ENCODE measurements at places on chromosomes 16 and 17. TPM values are rescaled to one million over a fixed set of nuclear protein-coding genes. Genes with fewer than 3 reads are reported as not detected.
A peak's percentile ranks its signal among the peaks of the same experiment; 100 is the strongest.

SPATA22 gene
- total RNA-seq, result not detected

NOXO1 gene
- not detected for total RNA-seq

IRX5 gene
- 6.7 TPM for total RNA-seq

TNFRSF17 gene
- total RNA-seq, result not detected

UMOD gene
- total RNA-seq, result not detected

KCNG4 gene
- total RNA-seq, result not detected

DNA sequence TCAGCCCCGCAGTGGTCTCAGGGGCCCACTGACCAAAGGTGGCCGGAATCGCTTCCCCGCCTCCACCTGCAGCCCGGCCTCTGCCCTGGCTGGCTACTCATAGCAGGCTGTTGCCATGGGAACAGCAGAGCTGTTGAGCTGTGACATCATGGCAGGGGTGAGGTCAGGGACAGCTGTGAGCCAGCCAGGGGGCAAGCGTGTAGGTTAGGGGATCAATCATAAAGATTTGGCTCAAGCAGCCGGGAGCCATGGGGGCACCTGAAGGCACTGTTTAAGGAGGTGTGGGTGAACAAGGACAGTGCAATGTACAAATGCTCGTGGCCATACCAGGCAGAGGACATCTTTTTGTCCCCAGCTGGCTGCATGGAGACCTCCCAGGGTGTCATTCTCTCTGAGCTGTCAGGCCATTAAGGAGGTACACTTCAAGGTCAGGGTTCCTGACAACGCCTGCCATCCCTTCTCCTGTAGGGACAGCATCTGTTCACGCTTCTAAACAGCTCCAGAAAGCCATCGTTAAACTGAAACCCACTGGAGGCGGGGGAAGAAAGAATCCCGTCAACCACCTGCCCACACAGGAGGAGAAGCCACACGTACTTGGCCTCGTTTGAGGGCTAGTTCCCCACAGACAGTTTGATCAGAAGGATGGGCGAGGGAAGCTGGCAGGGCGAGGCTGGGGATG is at the start of gene CEP295NL:
CEP295NL (minus strand) TSS at position 101 of the 679 bp plus-strand sequence. CDS start 1,373 bp downstream, outside the sequence.
- H3K27ac ChIP-seq, result no peak within 1 kb of the TSS
- no peak for DNase-seq
- H3K4me1 ChIP-seq, result peaks cover 11% of the 10 kb centered on the region
- H3K4me3 ChIP-seq, result no peak within 1 kb of the TSS

DNA sequence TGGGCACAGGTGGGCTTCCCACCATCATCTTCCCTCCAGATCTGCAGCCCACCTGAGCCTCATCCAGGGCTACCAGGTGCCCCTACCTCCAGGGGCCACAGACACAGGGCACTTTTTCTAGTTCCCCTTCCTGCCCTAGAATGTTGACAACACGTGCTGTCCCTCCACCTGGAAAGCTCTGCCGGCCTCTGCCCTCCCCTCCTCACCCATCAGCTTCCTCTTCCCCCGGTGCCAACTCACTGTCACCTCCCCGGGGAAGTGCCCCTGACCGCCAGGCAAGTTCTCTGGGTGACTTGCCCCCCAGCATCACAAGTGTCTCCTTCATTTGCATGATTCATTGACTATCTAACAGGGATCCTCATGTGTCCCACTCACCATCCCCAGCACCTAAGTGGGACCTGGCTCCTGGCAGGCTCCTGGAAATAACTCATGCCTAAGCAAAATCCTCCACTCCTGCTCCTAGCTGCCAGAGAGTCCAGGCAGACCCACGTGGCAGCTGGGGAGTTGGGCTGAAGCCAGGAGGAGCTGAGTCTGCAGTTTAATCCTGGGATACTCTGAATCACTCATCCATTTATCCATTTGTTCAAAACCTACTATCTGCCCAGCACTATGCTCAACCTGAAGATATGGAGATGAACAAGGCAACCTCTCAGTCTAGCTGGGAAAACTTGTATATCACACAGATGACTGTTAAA is 304.4 kb downstream of the FOXL1 start:
- no peak for DNase-seq
- peaks cover 37% of the 10 kb centered on the region for H3K4me1 ChIP-seq
- no peak overlapping the region for H3K4me3 ChIP-seq
- no peaks in the 10 kb centered on the region for H3K27me3 ChIP-seq
- H3K27ac ChIP-seq, result no peak overlapping the region

DNA sequence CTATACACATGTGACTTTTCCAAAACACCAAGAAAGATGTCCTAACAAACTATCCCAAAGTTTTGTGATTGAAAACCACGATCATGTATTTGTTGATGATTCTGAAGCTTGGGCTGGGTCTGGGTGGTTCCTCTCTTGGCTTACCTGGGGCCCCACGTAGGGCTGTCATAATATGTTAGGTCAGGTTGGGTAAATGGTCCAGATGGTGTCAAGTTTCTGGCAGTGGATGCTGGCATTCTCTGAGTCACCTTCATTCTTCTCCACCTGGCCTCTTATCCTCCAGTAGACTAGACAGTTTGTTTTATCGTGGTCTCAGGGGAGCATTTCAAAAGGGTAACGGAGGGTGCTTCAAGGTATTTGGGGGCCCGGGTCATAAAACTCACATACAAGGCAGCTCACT is 39.4 kb downstream of the SYCE1L start:
- H3K36me3 ChIP-seq, result no peaks in the 10 kb centered on the region
- H3K27ac ChIP-seq, result no peak overlapping the region
- H3K4me1 ChIP-seq, result no peaks in the 10 kb centered on the region
- H3K4me3 ChIP-seq, result no peak overlapping the region
- no peak for DNase-seq

GRCh38 chr17:28842282-28843012 is at the start of gene FAM222B:
Gene FAM222B, minus strand, starts transcription at chr17:28842790. Its CDS starts 76,123 bp downstream, at chr17:28766667.
- peak within 1 kb of the TSS; percentile 9 for H3K27ac ChIP-seq
- DNase-seq, result peak; percentile 89
- H3K4me1 ChIP-seq, result peaks cover 26% of the 10 kb centered on the region
- peaks cover 3% of the 10 kb centered on the region for H3K36me3 ChIP-seq
- H3K4me3 ChIP-seq, result peak within 1 kb of the TSS; percentile 63

GRCh38 chr17:78781104-78781892 is 775 bp downstream of the CYTH1 start:
- H3K4me3 ChIP-seq, result peak overlapping the region; percentile 99
- no peak for DNase-seq
- H3K27me3 ChIP-seq, result no peaks in the 10 kb centered on the region
- peak overlapping the region; percentile 43 for H3K27ac ChIP-seq
- H3K36me3 ChIP-seq, result peaks cover 9% of the 10 kb centered on the region

DNA sequence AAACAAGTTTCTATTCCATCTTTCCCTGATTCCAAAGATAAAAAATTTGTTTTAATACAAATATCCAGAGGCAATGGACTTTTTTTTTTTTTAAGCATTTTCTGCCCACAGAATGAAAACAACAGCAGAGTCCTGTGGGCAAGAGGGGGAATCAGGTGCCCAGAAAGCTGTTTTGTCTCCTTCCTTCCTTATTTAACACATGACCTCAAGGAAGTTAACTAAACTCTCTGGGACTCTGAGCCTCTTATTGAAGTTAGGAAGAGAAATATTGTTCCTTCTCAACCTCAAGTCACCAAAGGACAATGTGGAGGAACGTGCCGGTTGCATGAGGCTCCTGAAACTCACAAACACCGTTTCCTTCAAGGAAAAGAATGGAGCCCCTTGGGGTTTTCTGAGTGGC is 34.9 kb downstream of the LITAF start:
- no peak for DNase-seq
- H3K27me3 ChIP-seq, result no peaks in the 10 kb centered on the region
- no peak overlapping the region for H3K27ac ChIP-seq
- peaks cover 8% of the 10 kb centered on the region for H3K4me1 ChIP-seq
- H3K4me3 ChIP-seq, result no peak overlapping the region

DNA sequence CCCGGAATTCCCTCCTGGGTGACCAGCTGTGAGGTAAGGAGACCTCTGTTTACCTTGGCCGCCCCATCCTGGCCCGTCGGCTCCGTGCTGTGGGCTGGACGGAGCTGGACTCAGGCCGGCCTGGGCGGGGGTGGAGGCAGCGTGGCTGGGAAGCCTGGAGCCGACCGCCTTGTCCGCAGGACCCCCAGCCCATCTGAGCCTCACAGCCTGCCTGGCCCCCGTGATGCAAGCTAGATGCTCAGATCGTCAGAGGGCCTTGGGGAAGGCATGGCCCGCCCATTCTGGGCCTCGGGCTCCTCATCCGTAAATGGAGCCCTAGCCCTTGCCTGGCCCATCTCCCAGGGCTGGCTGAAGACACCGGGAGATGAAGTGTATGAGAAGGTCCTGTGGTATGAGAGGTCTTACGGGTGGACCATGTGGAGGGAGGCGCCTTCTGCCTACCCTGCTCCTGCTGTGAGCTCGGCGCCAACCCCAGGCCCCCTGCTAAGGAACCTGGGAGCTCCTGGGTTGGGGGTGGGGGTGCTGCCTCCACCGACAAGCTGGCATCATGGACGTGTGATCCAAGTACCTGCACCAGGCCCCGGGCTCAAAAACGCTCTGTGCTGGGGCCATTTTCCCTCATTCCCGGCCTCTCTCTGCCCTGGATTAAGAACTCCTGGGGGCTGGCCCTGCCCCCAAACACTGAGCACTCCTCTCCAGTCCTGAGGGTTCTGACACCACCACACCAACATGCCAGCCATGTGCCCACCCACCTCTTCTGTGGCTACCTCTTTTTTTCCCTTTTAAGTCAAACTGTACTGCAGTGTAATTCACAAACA is 5.4 kb upstream of the P2RX1 start:
- peaks cover 10% of the 10 kb centered on the region for H3K4me1 ChIP-seq
- H3K36me3 ChIP-seq, result no peaks in the 10 kb centered on the region
- no peak for DNase-seq
- H3K27ac ChIP-seq, result no peak overlapping the region
- H3K4me3 ChIP-seq, result no peak overlapping the region

DNA sequence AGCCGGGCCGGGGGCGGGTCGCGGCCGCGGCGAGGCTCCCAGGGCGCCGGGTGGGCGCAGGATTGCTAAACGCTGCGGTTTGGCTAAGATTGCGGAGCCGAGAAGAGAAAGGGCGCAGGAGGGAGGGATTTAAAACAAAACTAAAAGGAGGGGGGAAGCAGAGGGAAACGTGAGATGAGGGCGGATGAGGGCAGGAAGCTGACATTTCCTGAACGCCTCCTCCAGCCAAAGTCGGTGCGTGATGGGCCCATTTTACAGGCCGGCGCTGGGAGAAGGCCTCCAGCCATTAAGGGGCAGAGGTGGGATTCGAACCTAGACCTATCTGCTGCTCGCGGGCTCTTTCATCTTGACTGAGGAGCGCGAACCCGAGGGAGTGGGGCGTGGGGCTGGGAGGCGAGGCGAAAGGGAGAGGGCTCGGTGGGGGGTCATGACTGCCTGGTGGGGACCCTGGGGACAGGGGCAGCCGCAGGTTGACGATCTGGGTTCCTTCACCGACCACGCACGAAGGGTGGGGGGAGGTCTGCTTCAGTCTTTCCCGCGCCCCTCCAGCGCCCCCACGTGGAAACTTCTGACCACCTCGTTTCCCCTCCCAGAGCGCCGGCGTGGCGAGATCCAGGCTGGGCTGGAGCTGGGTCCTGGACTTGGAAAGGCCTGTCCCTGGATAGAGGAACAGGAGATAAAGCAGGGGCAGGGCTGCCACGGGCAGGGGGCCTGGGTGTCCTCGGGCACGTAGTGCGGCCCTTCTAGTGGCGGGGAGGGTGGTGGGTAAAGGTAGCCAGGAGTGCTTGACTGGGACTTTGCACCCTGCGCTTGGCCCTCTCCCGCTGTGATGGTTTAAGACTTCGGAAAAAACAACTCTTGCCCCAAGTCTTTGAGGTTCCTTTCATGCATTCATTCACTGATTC is 3.8 kb upstream of the TAC4 start:
- no peak overlapping the region for H3K27ac ChIP-seq
- peak overlapping the region; percentile 47 for H3K4me3 ChIP-seq
- no peaks in the 10 kb centered on the region for H3K36me3 ChIP-seq

GRCh38 chr17:38892620-38893019 is 22.8 kb downstream of the LASP1 start:
- H3K27me3 ChIP-seq, result no peaks in the 10 kb centered on the region
- no peak for DNase-seq
- H3K36me3 ChIP-seq, result peaks cover 96% of the 10 kb centered on the region

DNA sequence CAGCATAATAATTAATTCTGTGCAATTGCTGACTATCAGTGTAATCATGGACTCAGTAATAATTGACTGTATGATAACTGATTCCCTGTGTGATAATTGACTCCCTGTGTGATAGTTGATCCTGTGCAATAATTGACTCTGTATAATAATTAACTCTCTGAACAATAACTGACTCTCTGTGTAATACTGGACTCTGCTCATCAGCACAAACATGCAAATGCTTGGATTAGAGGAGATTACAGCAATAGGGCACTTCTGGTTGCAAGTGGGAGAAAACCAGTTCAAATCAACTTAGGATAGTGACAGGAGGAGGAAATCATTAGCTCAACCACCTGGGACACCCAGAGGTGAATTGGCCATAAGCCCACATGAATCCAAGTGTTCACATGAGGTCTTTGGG is 582.1 kb downstream of the RBFOX1 start:
- H3K4me3 ChIP-seq, result no peak overlapping the region
- no peaks in the 10 kb centered on the region for H3K27me3 ChIP-seq
- no peaks in the 10 kb centered on the region for H3K4me1 ChIP-seq
- no peaks in the 10 kb centered on the region for H3K36me3 ChIP-seq
- DNase-seq, result no peak
- H3K27ac ChIP-seq, result no peak overlapping the region

GRCh38 chr16:4111748-4112696 is 4.2 kb downstream of the ADCY9 start:
- H3K4me1 ChIP-seq, result peaks cover 41% of the 10 kb centered on the region
- peak overlapping the region; percentile 23 for H3K4me3 ChIP-seq
- H3K27ac ChIP-seq, result 0 out of 2 replicates have a peak overlapping the region, but pooled peaks have one; percentile 14

GRCh38 chr17:80352216-80352895 is 62.6 kb upstream of the ENDOV start:
- no peaks in the 10 kb centered on the region for H3K27me3 ChIP-seq
- H3K27ac ChIP-seq, result no peak overlapping the region
- no peaks in the 10 kb centered on the region for H3K4me1 ChIP-seq
- H3K36me3 ChIP-seq, result peaks cover 84% of the 10 kb centered on the region
- H3K4me3 ChIP-seq, result no peak overlapping the region

DNA sequence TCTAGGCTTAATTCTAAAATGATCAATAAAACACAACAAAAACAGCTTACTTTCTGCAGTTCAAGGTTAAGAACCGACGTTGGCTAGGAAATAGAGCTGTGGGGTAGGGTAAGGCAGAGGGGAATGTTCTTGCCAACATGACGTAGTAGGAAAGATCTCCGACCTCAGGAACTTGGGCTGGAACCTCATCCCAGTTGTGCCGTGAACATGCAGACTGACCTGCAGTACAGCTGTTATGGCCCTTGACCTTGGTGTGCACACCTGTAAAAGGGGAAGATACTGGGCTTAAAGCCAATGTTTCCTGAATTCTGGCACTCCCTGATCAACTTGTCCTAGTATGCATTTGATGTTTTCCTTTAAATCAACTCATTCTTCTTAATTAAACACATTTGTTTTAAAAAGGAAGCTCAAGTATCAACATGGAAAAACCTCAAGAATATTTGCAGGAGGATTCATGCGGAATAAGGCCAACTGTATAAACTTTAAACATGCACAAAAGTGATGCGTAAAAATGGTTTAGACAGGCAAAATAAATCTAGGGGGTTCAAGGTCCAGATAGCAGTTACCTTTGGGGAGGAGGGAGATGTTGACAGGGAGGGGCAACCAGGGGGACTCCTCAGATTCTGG is 14.2 kb upstream of the SLC6A2 start:
- H3K36me3 ChIP-seq, result no peaks in the 10 kb centered on the region
- no peak overlapping the region for H3K27ac ChIP-seq
- H3K27me3 ChIP-seq, result peaks cover 20% of the 10 kb centered on the region
- no peaks in the 10 kb centered on the region for H3K4me1 ChIP-seq
